ENCODE measurements at places on chromosomes 3 and 15. TPM values are rescaled to one million over a fixed set of nuclear protein-coding genes. Genes with fewer than 3 reads are reported as not detected.

ABHD2 gene
- polyA plus RNA-seq, result 11.5 TPM

DNA sequence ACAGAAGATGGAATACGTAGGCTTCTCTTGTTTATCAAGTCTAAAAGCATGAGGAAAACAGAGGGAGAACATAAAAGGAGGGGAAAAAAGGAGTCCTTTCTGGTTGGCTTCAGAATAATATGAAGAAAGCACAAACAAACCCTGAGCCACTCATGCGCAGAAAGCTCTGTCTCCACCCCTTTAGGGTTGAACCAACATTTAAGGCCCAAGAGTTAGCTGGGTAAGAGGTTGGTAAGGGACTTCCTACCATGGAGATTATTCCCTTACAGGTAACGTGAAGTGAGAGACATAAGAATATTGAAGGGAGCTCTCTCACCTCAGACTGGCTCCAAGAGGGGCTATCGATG, 145.3 kb downstream of the RORA start:
- no peak for DNase-seq

- no peak for DNase-seq
These were observed 36.3 kb upstream of the SH3BP5 start for GRCh38 chr3:15368561-15369135.

DNA sequence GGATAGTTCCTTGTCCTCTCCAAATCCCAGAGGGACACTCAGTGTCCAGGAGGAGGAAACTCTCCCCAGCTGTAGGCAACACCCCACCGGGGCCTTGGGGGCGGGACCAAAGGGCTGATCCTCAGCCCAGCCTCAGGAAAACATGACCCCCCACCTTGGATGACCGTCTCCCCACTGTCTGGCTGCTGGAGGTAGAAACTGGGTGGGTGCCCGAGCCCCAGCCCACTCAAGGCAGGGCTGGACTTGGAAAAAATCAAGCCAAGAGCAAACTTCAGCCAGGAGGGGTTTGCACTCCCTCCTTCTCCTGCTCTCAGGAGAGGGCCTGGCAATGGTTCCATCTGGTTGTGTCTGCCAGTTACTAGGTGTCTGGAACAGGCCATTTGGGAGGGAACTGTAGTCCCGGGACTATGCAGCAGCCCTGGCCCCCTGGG, 3.6 kb upstream of the RASL12 start:
- DNase-seq, result no peak
